ENCODE measurements at places on chromosomes 16 and 17.

GRCh38 chr16:47026492-47026891 is 53.0 kb upstream of the DNAJA2 start:
- DNase-seq = no peak

- DNase-seq = no peak
Measured at GRCh38 chr17:40328386-40328766, 19.4 kb downstream of the RARA start.

DNA sequence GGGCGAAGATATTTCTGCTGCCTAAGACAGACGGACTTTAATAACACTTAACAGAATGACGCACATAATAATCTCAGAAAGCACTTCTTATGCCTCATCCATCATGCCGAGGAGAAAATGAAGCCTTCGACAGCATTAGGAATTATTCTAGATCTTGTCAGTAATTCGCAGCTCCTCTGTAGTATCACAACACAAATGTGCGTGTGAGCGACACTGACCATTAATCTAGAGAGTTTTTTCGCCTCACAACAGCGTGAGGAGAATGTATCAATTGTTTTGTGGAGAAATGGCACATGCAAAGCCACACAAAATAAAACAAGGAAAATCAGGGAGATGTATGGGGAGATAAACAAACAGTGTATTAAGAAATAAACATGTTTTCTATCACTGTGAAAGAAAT is 410.2 kb upstream of the PSMD7 start:
- no peak for DNase-seq

DNA sequence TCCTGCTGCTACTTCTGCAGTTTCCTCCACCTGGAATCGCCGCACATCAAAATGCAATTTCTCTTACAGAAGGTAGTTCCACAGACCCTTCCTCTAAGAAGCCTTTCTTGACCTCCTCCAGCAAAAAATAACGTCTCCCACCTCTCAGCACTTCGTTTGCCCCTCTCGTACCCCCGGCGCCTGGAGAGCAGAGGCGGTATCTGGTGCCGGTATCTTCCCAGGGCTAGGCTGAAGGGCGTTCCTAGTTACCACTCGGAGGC is 482 bp downstream of the DCTPP1 start:
- no peak for DNase-seq

DNA sequence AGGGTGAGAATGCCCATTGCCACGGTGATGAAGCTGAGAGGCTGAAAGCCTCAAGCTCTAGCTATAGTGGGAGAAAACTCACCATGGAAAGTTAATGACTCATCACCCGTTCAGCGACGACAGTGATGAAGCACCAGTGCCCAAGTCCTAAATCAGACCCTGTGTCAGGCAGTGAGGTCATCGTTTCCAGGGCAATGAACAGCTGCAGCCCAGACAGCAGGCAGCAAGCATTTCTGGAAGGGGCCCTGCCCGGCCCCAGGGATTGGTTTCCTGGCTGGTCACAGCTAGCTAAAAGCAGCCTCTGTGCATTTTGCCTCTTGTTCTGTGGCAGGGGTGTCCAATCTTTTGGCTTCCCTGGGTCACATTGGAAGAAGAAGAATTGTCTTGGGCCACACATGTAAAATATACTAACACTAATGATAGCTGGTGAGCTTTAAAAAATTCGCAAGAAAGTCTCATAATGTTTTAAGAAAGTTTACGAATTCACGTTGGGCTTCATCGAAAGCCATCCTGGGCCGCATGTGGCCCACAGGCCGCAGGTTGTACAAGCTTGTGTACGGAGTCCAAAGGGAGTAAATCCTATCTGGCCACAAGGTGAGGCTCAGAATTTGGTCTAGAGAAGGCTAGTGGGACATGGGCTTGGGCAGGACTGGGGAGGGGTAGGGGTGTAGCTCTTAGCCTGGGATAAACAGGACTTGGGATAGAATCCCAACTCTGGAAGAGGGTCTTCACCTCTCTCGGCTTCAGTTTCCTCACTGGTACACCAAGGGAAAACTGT is 40.6 kb downstream of the MIS12 start:
- peak; percentile 98 for DNase-seq

All from fibroblast of skin of scalp (primary cell).